Activated CD4-positive, alpha-beta memory T cell treated with anti-CD3 and anti-CD28 coated beads, Interleukin-2, amount 10 ng/mL, durations not matched to agents 7 days and 5 days (primary cell): ENCODE measurements at places on chromosomes 5 and 9. TPM values are rescaled to one million over a fixed set of nuclear protein-coding genes. Genes with fewer than 3 reads are reported as not detected.

ZFP37 gene
- 0.78 TPM for total RNA-seq

PCDHB11 gene
- not detected for total RNA-seq

ENHO gene
- total RNA-seq: not detected

LTC4S gene
- total RNA-seq: 2.1 TPM

NUDT12 gene
- total RNA-seq: 0.20 TPM

PRELID2 gene
- 5.2 TPM for total RNA-seq

SOX30 gene
- total RNA-seq: 0.33 TPM

- no peak overlapping the region for H3K4me3 ChIP-seq
- H3K4me1 ChIP-seq: no peaks in the 10 kb centered on the region
- no peaks in the 10 kb centered on the region for H3K36me3 ChIP-seq
- no peak overlapping the region for H3K27ac ChIP-seq
Observed at GRCh38 chr5:33423018-33423630, 17.6 kb upstream of the TARS1 start.

- no peak for DNase-seq
- no peaks in the 10 kb centered on the region for H3K27me3 ChIP-seq
- no peaks in the 10 kb centered on the region for H3K36me3 ChIP-seq
- H3K4me3 ChIP-seq: no peak overlapping the region
- no peaks in the 10 kb centered on the region for H3K4me1 ChIP-seq
Observed at GRCh38 chr9:125807079-125807478, 59.9 kb downstream of the PBX3 start.

DNA sequence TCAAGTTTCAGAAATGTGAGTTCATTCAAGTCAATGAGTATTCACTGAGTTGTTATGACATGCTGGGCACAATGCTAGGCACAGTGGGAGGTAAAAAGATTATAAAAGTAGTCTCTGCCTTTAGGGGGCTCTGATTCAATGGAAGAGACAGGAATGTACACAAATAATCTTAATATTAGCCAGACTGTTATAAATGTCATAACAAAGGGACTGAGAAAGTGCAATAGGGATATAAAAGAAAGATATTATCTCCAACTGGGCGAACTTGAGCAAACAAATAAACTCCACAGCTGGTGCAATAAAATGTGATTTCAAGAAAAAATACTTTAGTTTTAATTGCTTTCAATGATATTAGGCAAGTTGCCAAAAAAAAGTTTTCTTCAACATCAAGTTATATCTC, 755.2 kb downstream of the BRINP1 start:
- H3K36me3 ChIP-seq: no peaks in the 10 kb centered on the region
- H3K27me3 ChIP-seq: no peaks in the 10 kb centered on the region
- no peak overlapping the region for H3K4me3 ChIP-seq
- no peak for DNase-seq
- no peak overlapping the region for H3K27ac ChIP-seq

- no peak overlapping the region for H3K27ac ChIP-seq
- no peak overlapping the region for H3K4me3 ChIP-seq
- no peaks in the 10 kb centered on the region for H3K4me1 ChIP-seq
- H3K27me3 ChIP-seq: no peaks in the 10 kb centered on the region
- no peak for DNase-seq
Observed at GRCh38 chr9:135825435-135826187, 81.7 kb downstream of the CAMSAP1 start.

DNA sequence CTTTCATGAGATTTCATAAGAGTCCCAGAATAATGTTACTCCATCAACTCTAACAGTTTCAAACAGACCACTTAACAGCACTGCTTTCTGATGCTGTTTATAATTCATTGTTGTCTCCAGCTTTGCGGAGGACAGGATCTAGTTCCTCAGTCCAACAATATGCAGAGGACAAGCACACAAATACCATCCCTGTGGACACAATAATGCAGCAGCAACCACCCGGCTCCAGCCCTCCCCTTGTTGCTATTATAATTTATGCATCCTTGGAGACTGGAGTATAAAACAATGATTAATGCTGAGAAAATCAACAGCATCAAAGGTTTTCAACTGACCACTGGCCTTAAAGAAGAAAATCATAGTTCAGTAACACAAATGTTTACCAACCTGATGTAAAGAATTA, 108.3 kb downstream of the DENND1A start:
- H3K27ac ChIP-seq: no peak overlapping the region
- DNase-seq: no peak
- H3K27me3 ChIP-seq: no peaks in the 10 kb centered on the region
- peaks cover 3% of the 10 kb centered on the region for H3K36me3 ChIP-seq

- H3K27ac ChIP-seq: peak overlapping the region; percentile 96
- DNase-seq: peak; percentile 90
- no peaks in the 10 kb centered on the region for H3K27me3 ChIP-seq
- H3K4me1 ChIP-seq: peaks cover 91% of the 10 kb centered on the region
- H3K4me3 ChIP-seq: peak overlapping the region; percentile 72
Observed at GRCh38 chr5:39209924-39210323, 9.4 kb downstream of the FYB1 start.

GRCh38 chr5:73558950-73559349, 6.5 kb downstream of the ANKRA2 start:
- no peaks in the 10 kb centered on the region for H3K27me3 ChIP-seq
- H3K4me3 ChIP-seq: no peak overlapping the region
- no peak for DNase-seq
- peaks cover 15% of the 10 kb centered on the region for H3K4me1 ChIP-seq
- no peak overlapping the region for H3K27ac ChIP-seq

- H3K4me3 ChIP-seq: peak overlapping the region; percentile 26
- no peaks in the 10 kb centered on the region for H3K27me3 ChIP-seq
- peaks cover 69% of the 10 kb centered on the region for H3K4me1 ChIP-seq
- no peak for DNase-seq
Observed at GRCh38 chr5:95928724-95929253, 32.9 kb downstream of the ELL2 start.

DNA sequence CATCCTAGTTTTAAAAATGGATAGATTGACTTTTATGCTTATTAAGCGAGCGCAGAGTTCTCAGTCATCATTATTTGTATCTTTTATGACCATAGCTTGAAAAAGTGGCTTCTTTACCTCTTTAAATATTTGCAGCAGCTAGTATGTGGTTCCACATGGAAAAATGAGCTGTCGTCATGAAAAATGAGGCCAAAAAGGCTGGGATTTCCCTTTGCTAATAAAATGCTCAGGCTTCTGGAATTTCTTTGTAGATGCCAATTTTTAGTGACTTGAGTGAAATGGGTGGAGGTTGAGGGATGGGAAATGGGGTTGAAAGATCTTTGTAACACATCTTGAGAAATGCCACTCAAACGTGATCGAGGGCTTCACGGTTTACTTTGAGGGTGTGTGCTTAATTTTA, 35.2 kb downstream of the RAI14 start:
- no peaks in the 10 kb centered on the region for H3K36me3 ChIP-seq
- no peak overlapping the region for H3K4me3 ChIP-seq
- H3K27me3 ChIP-seq: no peaks in the 10 kb centered on the region
- peaks cover 3% of the 10 kb centered on the region for H3K4me1 ChIP-seq
- DNase-seq: no peak

DNA sequence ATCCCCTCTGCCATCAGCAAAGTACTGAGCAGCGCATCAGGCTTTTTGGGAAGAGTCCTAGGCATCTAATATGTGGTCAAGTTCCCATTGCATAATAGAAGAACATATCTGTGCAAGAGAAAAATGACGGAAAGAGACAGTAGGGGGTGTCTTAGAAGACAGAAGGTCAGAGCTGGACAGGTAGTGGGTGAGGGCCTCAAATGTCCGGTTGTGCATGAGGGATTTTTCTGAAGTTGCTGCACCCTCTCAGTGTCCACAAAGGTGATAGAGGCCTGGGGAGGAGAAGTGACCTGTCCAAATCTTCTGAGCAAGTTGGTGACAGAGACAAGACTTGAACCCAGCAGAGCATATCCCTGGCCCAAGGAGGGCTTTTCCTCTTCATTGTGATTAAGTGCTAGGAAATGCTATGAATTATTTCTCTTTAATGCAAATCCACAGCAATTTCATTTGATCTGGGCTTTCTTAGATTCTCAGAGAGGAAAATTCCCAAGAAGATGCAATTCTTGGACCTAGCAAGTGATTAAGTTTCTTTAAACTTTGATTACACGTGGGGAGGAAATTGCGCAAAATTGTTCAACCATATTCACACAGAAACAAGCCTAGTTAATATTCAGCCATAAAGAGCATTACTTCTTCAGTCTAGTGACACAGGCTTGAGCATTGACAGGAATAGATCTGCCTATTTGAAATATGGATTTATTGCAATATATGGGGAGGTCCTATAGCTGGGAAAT, at the start of gene OR2S2:
TSS of gene OR2S2 (minus strand) at position 51 of the 734 bp plus-strand sequence. CDS start 56 bp downstream, outside the sequence.
- H3K36me3 ChIP-seq: no peaks in the 10 kb centered on the region
- H3K4me1 ChIP-seq: no peaks in the 10 kb centered on the region
- no peak within 1 kb of the TSS for H3K4me3 ChIP-seq
- no peak within 1 kb of the TSS for H3K27ac ChIP-seq

- no peak overlapping the region for H3K27ac ChIP-seq
- no peak for DNase-seq
- no peaks in the 10 kb centered on the region for H3K4me1 ChIP-seq
- H3K27me3 ChIP-seq: no peaks in the 10 kb centered on the region
- no peaks in the 10 kb centered on the region for H3K36me3 ChIP-seq
Observed at GRCh38 chr5:7650755-7651154, 200.2 kb downstream of the CFAP90 start.

- H3K4me3 ChIP-seq: no peak overlapping the region
- peaks cover 31% of the 10 kb centered on the region for H3K4me1 ChIP-seq
- no peak overlapping the region for H3K27ac ChIP-seq
- H3K36me3 ChIP-seq: no peaks in the 10 kb centered on the region
- H3K27me3 ChIP-seq: no peaks in the 10 kb centered on the region
Observed at GRCh38 chr9:92734931-92735635, 29.6 kb downstream of the BICD2 start.

DNA sequence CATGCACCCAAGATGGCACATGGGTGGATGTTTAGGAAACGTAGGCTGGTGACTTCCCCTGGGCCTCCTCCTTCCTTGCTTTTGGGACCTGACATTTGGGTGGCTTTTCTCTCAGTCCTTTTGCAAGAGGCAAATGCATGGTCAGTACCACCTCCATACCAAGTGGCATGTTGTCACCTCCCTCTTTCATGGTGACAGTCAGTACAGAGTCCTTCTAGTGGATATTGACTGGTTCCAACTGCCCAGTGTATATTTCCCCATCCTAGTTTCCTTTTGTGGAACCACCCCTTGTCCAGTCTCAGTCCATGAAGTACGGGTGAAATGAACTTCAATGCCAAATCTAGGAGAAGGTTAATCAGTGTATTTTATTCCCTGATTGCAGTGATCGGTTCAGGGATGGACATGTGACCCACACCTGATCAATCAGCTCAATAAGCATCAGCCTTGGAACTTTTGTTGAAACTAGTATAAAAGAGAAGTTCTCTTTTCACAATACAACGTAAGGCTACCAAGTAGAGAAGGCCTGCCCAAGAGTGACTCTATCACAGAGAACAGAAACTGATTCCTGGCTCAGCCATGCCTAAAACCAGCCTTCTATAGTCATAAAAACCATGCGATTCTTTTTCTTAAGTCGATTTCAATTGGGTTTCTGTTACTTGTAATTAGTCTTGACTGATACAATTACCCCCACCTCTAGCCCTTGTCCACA, 143.4 kb upstream of the KLF9 start:
- H3K4me3 ChIP-seq: no peak overlapping the region
- H3K36me3 ChIP-seq: peaks cover 6% of the 10 kb centered on the region
- no peak overlapping the region for H3K27ac ChIP-seq
- DNase-seq: no peak
- peaks cover 20% of the 10 kb centered on the region for H3K4me1 ChIP-seq
- no peaks in the 10 kb centered on the region for H3K27me3 ChIP-seq

GRCh38 chr9:76310991-76311390, 83.2 kb downstream of the RFK start:
- no peaks in the 10 kb centered on the region for H3K4me1 ChIP-seq
- H3K27ac ChIP-seq: no peak overlapping the region
- no peaks in the 10 kb centered on the region for H3K36me3 ChIP-seq
- H3K27me3 ChIP-seq: peaks cover 11% of the 10 kb centered on the region

GRCh38 chr5:6903934-6904333, 190.7 kb downstream of the TENT4A start:
- no peak overlapping the region for H3K27ac ChIP-seq
- H3K36me3 ChIP-seq: no peaks in the 10 kb centered on the region
- H3K4me3 ChIP-seq: no peak overlapping the region
- no peaks in the 10 kb centered on the region for H3K4me1 ChIP-seq
- H3K27me3 ChIP-seq: no peaks in the 10 kb centered on the region
- no peak for DNase-seq

- H3K27ac ChIP-seq: no peak overlapping the region
- H3K36me3 ChIP-seq: no peaks in the 10 kb centered on the region
- H3K4me3 ChIP-seq: no peak overlapping the region
- H3K27me3 ChIP-seq: no peaks in the 10 kb centered on the region
- DNase-seq: no peak
Observed at GRCh38 chr9:123488722-123489321, 132.8 kb downstream of the CRB2 start.

DNA sequence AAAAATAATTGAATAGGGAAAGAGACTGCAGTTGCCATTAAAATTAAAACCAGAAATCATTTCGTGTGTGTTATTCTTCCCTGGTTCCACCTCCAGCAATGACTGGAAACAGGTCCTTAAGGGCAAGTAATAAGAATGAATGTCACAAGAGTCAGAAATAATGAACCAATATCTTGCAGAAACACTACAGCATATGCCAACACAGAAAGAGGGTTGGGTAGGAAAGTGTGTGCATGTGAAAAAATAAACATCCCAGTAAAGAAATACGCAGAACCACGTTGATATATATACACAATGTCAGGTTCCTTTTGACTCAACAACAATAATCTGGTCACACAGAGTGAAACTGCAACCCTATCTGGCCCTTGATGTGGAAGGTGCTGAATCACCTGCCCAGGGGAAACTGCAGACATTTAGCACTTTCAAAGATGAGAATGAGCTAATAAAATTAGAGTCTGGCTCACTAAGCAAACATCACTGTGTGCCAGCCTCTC, 15.0 kb downstream of the HMHB1 start:
- no peak overlapping the region for H3K4me3 ChIP-seq
- no peaks in the 10 kb centered on the region for H3K36me3 ChIP-seq
- peaks cover 20% of the 10 kb centered on the region for H3K4me1 ChIP-seq
- H3K27ac ChIP-seq: no peak overlapping the region

- H3K4me1 ChIP-seq: no peaks in the 10 kb centered on the region
- H3K36me3 ChIP-seq: no peaks in the 10 kb centered on the region
- no peak overlapping the region for H3K27ac ChIP-seq
- peaks cover 5% of the 10 kb centered on the region for H3K27me3 ChIP-seq
- no peak for DNase-seq
Observed at GRCh38 chr9:105676351-105676923, 14.2 kb downstream of the TAL2 start.

- peak overlapping the region; percentile 54 for H3K27ac ChIP-seq
- peaks cover 25% of the 10 kb centered on the region for H3K4me1 ChIP-seq
- H3K4me3 ChIP-seq: peak overlapping the region; percentile 8
- DNase-seq: no peak
Observed at GRCh38 chr5:160092960-160093707, 26.1 kb downstream of the PWWP2A start.

- no peak overlapping the region for H3K4me3 ChIP-seq
- no peak overlapping the region for H3K27ac ChIP-seq
- H3K36me3 ChIP-seq: no peaks in the 10 kb centered on the region
- H3K4me1 ChIP-seq: no peaks in the 10 kb centered on the region
Observed at GRCh38 chr5:171637811-171638210, 147.8 kb upstream of the SMIM23 start.
